ENCODE measurements at places on chromosomes 16 and 17. TPM values are rescaled to one million over a fixed set of nuclear protein-coding genes. Genes with fewer than 3 reads are reported as not detected.

DNA sequence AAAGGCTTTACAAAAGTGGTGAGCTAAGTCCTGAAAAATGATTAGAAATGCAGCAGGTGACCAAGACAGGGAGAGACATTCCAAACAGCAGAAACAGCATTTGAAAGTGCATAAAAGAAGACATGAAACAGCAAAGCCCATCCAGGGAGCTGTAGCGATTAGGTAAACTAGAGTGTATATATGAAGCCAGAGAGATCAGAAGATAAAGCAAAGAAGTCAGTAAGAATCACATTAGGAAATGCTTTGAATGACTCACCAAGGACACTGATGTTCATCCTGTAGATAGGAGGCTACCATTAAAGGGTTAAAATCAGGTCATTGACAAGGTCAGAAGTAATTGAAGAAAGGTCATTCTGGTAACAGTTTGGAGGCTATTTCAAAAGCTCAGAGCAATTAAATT lies 27.6 kb upstream of the VAT1L start:
- H3K27me3 ChIP-seq, result no peaks in the 10 kb centered on the region
- H3K27ac ChIP-seq, result no peak overlapping the region
- no peaks in the 10 kb centered on the region for H3K4me1 ChIP-seq
- no peaks in the 10 kb centered on the region for H3K36me3 ChIP-seq
- DNase-seq, result no peak

GRCh38 chr16:64907844-64908243 lies 214.0 kb downstream of the CDH11 start:
- H3K27me3 ChIP-seq, result no peaks in the 10 kb centered on the region
- DNase-seq, result no peak
- H3K36me3 ChIP-seq, result no peaks in the 10 kb centered on the region

GRCh38 chr17:32741381-32741780 lies 135.5 kb downstream of the MYO1D start:
- DNase-seq, result no peak
- H3K4me3 ChIP-seq, result no peak overlapping the region
- H3K27ac ChIP-seq, result no peak overlapping the region
- H3K27me3 ChIP-seq, result no peaks in the 10 kb centered on the region

Gene RTN4RL1
- 0.31 TPM for total RNA-seq

DNA sequence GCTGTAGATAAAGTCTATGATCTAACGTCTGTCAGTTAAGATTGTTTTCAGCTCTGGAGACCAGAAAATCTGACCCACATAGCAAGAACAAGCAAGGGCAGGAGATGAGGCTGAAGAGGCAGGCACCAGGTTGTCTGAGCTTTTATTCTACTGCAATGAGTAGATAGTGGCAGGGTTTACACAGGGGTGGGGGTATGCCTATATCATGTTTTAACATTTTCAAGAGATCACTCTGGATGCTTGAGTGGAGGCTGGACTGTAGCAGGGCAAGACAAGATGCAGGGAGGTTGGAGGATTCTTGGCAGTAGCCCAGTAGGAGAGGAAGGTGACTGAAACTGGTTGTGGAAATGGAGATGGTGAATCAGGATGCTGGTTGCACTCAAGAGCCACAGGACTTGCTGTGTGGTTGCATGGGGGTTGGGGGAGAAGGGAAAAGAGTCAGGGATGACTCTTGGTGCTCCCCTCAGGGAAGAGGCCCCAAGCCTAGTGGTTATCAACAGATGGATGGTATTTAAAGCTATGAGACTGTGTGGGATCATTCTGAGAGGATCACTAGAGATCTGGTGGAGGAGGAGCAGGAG lies 143.1 kb upstream of the KCNJ18 start:
- peaks cover 23% of the 10 kb centered on the region for H3K4me1 ChIP-seq
- H3K4me3 ChIP-seq, result no peak overlapping the region
- no peaks in the 10 kb centered on the region for H3K36me3 ChIP-seq
- DNase-seq, result no peak
- H3K27ac ChIP-seq, result no peak overlapping the region

GRCh38 chr16:76681296-76681695 lies 404.1 kb downstream of the CNTNAP4 start:
- H3K27ac ChIP-seq, result no peak overlapping the region
- DNase-seq, result no peak
- no peak overlapping the region for H3K4me3 ChIP-seq
- H3K27me3 ChIP-seq, result no peaks in the 10 kb centered on the region
- H3K36me3 ChIP-seq, result no peaks in the 10 kb centered on the region
- H3K4me1 ChIP-seq, result no peaks in the 10 kb centered on the region

Gene C16orf92
- total RNA-seq, result not detected

- peaks cover 27% of the 10 kb centered on the region for H3K27me3 ChIP-seq
- H3K4me1 ChIP-seq, result no peaks in the 10 kb centered on the region
- H3K36me3 ChIP-seq, result no peaks in the 10 kb centered on the region
- H3K4me3 ChIP-seq, result no peak overlapping the region
- no peak for DNase-seq
Measured at GRCh38 chr17:76867578-76868175, 527 bp upstream of the MGAT5B start.

Gene CHMP6
- total RNA-seq, result 33.1 TPM

Gene COX6A2
- 1,000 TPM for total RNA-seq

DNA sequence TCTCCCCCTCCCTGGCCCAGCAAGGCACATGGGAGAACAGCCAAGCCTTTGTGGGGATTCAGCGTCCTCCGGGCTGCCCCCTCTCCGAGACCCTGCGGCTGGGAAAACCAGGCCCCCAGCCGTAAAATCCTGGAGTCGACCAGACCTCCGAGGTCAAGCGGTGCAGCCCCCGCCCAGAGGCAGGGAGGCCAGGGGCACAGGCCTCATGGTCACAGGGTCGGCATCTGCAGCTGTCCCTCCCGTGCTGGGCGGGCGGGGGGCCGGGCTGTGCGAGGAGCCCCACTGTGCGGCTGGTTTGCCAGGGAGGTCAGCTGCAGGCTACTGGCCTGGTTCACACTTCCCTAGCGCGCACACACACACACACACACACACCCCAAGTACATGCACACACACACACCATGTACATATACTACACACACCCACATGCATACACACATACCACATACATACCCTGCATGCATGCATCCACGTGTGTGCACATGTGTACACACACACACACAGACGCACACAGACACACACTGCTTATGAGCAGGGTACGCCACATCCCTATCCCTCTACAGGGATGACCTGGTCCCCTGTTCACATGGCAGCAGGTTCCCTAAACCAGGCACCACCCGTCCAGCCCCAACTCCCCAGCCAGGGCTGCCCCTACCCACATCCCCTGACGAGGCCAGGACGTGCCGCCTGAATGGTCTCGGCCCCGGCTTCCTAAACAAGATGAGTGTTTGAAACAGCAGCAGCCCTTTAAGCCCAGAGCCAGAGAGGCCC lies 108.9 kb upstream of the CIBAR2 start:
- no peaks in the 10 kb centered on the region for H3K27me3 ChIP-seq
- H3K4me1 ChIP-seq, result peaks cover 10% of the 10 kb centered on the region
- H3K27ac ChIP-seq, result peak overlapping the region; percentile 80
- no peak for DNase-seq

DNA sequence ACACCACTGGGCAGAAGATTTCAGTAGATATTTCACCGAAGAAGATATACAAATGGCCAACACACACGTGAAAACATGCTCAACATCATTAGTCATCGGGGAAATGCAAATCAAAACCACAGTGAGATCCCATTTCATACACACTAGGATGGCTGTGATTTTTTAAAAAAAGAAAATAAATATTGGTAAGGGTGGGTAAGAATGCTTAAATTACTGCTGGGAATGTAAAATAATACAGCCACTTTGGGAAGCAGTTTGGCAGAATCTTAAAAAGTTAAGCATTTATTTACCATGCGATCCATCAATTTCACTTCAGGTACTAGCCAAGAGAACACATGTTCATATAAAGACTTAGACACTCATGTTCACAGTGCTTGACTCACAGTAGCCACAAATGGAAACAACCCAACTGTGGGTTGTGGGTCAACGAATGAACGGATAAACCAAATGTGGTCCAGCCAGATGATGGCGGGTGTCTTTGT lies 6.5 kb upstream of the C16orf74 start:
- no peak for DNase-seq
- H3K4me3 ChIP-seq, result no peak overlapping the region
- no peak overlapping the region for H3K27ac ChIP-seq
- H3K27me3 ChIP-seq, result peaks cover 5% of the 10 kb centered on the region
- no peaks in the 10 kb centered on the region for H3K4me1 ChIP-seq
- no peaks in the 10 kb centered on the region for H3K36me3 ChIP-seq

- DNase-seq, result no peak
- no peak overlapping the region for H3K27ac ChIP-seq
- no peaks in the 10 kb centered on the region for H3K27me3 ChIP-seq
- no peak overlapping the region for H3K4me3 ChIP-seq
- H3K36me3 ChIP-seq, result no peaks in the 10 kb centered on the region
Measured at GRCh38 chr17:66076546-66077190, 115.3 kb downstream of the CEP112 start.

Gene C17orf58
- 5.2 TPM for total RNA-seq

Gene HOXB5
- total RNA-seq, result not detected

DNA sequence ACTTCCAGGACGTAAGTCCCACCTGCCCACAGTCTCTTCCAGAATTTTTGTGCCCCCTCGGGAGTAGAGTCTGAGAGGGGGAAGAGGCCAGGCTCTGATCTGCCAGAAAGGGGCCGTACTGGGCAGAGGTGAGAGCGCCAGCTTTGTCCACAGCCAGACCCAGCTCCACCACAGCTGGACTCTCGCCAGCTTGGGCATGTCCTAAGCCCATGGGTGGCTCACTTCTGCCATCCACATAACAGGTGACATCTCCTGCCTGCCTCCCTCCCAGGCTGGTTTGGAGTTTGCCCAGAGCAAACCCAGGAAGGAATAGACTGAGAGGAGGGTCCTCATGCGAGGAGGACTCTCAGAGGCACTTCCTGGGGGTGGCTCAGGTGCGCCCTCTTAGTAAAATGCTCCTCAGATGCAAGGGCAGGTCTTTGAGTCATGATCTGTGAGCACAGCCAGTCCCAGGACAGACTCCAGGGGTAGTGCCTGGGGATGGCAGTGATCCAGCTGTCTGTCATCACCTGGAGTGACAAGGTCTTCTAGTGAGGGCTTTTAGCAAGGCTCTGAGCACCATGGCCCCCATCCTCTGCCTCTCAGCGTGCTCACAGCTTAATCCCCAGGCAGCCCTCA lies 89.2 kb downstream of the AMFR start:
- H3K27ac ChIP-seq, result peak overlapping the region; percentile 76
- peak; percentile 86 for DNase-seq
- H3K4me3 ChIP-seq, result no peak overlapping the region
- no peaks in the 10 kb centered on the region for H3K4me1 ChIP-seq
- H3K36me3 ChIP-seq, result no peaks in the 10 kb centered on the region

Gene PPP1R1B
- total RNA-seq, result not detected

DNA sequence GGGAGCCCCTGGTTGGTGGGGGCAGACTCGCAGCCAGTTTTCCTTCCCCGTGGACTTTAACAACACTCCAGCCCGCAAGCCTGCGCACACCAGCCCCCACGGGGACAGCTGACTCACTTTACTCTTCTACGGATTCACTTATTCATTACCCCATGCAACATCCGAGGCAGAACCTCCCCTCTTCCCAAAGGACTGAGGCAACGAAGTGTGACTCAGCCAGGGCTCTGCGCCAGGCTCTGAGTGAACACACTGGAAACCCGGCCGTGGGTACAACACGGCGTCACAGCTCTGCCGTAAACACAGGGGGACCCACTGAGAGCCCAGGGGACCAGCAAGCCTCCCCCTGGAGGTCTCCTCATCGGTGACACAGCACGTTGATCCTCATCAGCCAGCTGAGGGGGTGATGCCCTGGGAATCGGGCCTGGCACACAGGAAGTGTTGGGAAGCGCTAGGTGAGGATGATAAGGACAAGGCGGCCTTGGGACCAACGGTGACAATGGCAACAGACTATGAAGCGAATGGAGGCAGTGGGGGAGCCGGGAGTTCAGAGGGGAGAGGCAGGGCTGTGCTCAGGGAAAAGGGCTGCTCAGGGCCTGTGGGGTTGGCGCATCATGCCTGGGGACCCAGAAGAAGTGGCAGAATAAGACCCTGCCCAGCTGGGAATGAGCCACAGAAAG lies 14.6 kb downstream of the COTL1 start:
- no peaks in the 10 kb centered on the region for H3K36me3 ChIP-seq
- peak; percentile 66 for DNase-seq
- H3K27me3 ChIP-seq, result no peaks in the 10 kb centered on the region
- no peaks in the 10 kb centered on the region for H3K4me1 ChIP-seq

DNA sequence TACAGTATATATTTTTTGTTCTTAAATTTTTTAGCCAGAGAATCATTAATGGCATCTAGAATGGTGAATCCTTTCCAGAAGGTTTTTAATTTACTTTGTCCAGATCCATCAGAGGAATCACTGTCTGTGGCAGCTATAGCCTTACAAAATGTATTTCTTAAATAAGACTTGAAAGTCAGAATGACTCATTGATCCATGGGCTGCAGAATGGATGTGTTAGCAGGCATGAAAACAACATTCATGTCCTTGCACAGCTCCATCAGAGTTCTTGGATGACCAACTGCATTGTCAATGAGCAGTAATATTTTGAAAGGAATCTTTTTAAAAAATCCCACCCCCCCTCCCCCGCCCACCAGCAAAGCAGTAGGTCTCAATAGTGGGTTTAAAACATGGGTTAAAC lies 51.4 kb downstream of the CACNG1 start:
- DNase-seq, result no peak
- H3K27ac ChIP-seq, result peak overlapping the region; percentile 64
- H3K4me3 ChIP-seq, result no peak overlapping the region
- no peaks in the 10 kb centered on the region for H3K27me3 ChIP-seq
- no peaks in the 10 kb centered on the region for H3K36me3 ChIP-seq

Gene TBC1D3D
- not detected for total RNA-seq

DNA sequence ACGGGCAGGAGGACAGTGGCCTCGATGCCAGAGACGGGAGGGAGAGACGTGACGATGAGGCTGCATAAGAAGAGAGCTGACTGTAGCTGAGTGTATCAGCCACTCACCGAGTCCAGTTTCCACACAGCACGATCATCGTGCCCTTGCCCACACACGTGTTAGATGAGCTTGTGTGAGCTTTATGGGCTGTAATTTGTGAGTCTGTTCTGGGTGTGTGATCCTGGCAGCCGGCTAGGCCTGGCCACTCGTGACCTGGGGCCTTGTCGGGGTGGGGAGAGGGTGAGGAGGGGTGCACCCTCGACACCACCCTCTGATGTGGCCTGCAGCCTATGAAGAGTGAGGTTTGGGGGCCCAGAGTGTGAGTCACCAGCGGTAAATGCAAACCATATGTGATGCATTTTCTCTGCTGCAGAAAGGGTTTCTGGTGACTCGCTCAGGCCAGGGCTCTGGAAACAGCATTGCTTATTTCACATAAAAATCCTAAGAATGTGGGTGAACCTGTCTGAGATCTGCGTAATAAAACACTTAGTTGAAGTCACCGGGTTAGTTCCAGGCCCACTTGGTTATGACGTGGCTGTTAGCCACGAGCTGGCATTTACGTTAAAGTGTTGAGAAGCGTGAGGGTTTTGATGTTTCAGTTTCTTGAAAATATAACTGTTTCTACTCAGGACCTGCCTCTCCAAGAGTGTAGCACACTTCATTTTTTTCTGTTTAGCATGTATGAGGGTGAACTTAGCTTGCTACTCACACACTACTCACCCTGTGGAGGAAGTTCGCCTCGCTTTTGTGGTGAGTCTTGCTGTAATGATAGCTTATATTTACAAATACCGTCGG lies 4.2 kb downstream of the METRNL start:
- DNase-seq, result no peak
- no peaks in the 10 kb centered on the region for H3K36me3 ChIP-seq
- H3K4me3 ChIP-seq, result no peak overlapping the region
- peaks cover 13% of the 10 kb centered on the region for H3K27me3 ChIP-seq
- peak overlapping the region; percentile 0 for H3K27ac ChIP-seq

- DNase-seq, result peak; percentile 69
- peaks cover 68% of the 10 kb centered on the region for H3K4me1 ChIP-seq
- H3K27ac ChIP-seq, result peak overlapping the region; percentile 99
Measured at GRCh38 chr16:67246081-67246755, 1.1 kb downstream of the FHOD1 start.

Gene FAM171A2
- 0.47 TPM for total RNA-seq
